Eye (tissue), 1 donor: ENCODE measurements at places on chromosomes 6 and 20.

DNA sequence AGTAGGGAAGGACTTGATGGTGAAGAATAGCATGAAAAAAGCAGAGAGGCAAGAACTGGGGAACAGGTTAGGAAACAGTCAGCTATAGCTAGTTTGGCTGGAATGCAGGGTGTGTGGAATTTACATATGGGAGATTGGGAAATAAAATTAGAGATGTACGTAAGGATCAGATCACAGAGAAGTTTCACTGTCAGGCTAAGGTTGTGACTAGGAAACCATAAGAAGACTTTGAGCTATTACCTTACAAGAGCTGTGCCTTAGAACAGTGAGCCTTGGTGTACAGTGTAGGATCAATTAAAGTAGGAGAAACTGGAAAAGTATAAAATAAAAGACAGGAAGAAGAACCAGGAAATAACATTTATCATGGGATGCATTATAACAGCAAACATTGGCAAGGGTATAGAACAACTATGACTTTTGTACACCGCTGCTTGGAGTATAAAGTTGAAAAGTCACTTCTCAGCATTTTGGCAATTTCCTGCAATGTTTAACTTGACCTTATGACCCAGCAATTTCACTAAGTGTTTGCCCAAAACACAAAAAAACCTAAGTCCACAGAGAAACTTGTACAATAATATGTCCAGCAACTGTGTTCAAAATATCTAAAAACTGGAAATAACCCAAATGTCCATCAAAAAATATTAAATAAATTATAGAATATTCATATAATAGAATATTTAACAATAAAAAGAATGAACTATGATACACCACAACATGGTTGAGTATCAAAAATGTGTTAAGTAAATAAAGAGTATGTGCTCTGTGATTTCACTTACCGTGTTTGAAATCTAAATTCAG, 31.2 kb upstream of the SPTLC3 start:
- DNase-seq, result no peak

GRCh38 chr6:23608931-23609435, 517.0 kb upstream of the NRSN1 start:
- peak; percentile 37 for DNase-seq

DNA sequence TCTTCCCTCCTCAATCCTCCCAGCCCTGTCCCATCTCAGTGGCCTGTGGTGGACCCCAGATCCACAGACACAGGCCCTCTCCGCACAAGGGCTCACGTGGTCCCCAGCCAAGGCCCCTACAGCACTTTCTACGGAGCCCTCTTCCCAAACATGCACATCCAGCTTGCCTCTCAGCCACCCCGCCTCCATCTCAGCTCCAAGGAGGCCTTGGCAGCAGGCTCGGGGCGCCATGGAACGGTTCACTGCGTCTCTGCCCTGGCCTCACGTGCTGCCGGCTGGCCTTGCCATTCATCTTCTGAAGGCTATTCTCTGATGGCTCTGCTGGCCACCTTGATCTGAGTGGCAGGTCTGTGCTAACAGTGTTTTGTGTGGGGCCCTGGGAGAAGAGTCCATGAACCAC, 33.0 kb downstream of the GNAS-AS1 start:
- no peak for DNase-seq

DNA sequence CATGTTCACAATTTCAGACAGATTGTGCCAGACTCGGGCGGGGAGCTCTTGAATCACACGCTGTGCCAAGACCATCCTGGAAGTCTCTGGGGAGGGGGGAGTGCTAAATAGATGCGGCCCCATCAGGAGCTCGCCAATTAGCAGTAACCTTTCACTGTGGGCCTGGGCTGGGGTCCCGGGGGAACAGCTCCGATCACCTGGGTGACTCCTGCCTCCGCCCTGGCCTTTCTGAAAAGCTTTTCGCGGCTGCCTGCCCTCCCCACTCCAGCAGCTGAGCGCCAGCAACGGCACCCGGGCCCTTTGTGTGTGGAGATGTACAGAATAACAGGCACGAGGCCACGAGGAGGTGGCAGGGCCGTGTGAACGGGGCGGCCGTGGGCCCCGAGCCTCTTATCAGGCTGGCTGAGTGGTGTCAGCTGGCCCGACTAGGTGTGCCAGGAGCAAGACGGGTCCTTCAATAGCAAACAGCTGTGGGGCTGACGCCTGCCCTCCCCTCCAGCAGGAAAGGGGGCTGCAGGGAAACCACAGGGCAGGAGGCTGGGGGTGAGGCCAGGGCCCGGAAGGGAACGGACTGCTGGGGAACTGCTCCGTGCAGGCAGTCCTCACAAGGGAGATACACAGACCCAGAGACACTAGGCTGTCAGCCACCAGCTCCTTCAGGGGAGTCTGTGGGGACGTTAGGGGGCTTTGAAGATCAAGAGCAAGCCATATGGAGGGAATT, 56.8 kb downstream of the NOL4L start:
- DNase-seq, result peak; percentile 81

GRCh38 chr6:158222066-158222465, 53.9 kb downstream of the GTF2H5 start:
- DNase-seq, result no peak
